Stimulated activated CD8-positive, alpha-beta memory T cell treated with anti-CD3 and anti-CD28 coated beads, Interleukin-15, amount 100 ng/mL, for 4 hours (primary cell): ENCODE measurements at places on chromosomes 6 and 20.

- no peak for DNase-seq
Measured at GRCh38 chr6:39053854-39054576, 5.4 kb downstream of the GLP1R start.

- no peak for DNase-seq
Measured at GRCh38 chr6:92147246-92147645, 1272.1 kb downstream of the EPHA7 start.

- peak; percentile 66 for DNase-seq
Measured at GRCh38 chr20:44979090-44979621, 12.8 kb downstream of the STK4 start.

DNA sequence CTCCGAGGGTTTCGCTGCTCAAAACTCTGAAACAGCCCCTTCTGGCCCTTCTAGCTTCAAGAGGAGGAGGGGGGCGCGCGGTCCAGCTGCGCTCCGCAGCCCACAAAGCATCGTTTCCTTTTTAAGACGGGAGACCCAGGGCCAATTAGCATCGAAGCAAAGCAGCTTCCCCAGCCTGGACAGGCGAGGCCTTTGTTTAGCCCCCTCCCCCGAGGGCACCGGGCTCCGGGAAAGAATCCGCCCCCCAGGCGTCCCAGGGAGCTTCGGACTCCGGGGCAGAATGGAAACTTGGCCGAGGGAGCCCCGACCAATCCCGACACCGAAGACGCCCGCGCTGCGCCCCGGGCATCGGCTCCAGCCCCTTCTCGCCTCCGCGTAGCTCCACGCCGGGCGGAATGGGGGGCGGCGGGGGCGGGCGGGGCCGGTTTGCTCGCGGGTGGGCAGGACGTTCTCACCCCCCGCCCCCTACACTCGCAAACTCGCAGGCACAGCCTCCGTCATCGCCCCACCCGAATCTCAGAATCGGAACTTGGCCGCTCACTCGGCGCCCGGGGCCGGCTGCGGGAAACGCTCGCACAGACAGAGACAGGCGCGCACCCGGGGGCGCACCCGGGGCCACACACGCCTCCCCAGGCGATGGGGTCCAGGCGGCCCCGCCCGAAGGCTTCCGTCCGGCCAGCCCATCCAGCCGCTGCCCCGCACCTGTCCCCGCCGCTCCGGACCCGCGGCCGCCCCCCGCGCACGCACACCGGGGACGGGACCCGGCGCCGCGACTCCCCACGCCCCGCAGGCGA is 628 bp downstream of the NKAIN4 start:
- DNase-seq = no peak
